T47D (cell line): ENCODE measurements at places on chromosomes 2 and 18.

- no peak for DNase-seq
Observed at GRCh38 chr2:40251137-40251536, 200.8 kb downstream of the SLC8A1 start.

DNA sequence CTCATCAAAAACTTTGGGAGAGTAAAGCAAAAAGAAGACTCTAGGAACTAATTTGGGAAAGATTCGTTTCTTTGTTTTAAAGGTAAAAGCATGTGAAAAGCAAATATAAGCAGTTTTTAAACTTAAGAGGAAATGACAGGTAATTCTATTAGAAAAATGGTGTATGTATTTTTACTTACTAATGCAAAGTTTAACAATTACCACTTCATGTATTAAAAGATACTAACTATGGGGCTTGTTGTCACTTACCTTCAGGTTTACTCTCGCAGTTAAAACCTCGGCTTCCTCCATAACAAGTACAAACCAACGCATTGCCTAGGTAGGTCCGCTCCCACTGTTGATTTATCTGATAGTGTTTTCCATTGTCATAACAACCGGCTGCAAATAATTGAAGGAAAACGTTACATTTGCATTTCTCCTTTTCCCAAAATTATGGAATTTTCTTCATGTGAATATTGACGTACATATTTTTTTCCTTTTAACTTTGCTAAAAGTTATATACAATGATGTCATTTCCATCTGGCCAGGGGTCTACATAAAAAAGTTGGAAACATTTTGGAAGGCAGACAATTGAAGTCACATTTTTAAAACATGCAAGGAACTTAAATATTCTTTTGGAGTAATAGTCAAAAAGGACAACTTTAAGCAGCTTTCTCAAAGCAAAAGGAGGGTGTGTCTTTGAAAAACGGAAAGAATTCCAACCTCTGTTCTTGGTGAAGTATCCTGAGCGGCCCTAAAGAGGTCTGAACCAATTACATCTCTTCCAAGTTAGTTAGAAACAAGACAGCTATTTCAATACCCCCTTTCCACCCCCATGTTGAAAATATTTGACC, 1.2 kb downstream of the FN1 start:
- DNase-seq, result no peak

DNA sequence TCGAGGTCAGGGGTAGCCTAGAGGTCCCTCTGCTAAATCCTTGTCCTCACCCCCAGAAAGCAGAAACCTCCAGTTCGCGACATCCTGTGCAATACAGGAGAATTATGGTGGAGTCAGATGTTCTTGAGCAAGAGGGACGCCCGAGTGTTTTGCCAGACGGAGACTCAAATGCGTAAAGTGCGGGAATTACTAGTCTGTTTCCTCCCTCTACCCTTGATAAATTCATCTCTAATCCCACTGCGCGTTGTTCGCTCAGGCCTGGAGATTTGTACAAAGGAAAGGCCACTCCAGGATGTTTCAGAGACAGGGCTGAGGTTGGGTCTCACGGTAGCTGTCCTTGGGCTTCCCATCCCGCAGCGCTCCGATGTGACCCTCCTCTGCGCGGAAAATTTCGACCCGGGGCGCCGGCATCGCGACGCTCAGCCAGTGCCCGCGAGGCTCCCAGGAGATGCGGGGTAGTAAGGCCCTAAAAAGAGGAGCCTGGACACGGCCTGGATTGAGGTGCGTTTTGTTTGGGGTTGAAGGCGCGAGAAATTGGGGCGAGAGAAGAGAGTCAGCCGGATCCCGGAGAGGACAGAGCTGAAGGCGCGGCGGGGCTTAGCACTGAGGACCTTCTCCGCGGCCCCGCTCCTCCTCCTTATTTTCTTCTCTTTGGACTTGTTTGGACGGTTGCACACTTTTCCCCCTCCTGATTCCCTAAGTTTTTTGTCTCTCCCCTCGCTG, 2.6 kb upstream of the NEUROD1 start:
- DNase-seq, result no peak

DNA sequence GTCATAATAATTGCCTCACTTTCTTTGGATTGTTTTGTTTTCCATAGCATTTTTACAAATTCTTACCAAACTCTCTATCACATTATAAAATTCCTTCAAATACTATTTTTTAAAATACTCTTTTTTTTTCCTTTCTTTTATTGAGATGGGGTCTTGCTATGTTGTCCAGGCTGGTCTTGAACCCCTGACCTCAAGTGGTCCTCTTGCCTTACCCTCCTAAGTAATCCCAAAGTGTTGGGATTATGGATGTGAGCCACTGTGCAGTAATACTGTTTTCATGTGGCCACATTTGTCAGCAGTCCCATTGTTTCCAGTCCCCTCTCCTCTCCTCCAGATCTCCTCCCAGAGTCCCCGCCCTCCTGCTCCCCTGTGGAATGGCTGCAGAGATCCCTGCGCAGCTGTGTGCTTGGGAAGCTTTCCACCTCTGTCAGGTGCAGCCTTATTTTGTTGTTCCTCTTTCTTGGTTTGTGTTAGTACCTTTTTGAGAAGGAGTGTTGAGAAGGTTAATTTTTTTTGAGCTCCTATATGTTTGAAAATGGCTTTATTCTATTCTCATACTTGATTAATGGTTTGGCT, 227.3 kb downstream of the LOXHD1 start:
- DNase-seq, result no peak

- DNase-seq, result no peak
Observed at GRCh38 chr2:216404010-216404618, 8.2 kb upstream of the SMARCAL1 start.

DNA sequence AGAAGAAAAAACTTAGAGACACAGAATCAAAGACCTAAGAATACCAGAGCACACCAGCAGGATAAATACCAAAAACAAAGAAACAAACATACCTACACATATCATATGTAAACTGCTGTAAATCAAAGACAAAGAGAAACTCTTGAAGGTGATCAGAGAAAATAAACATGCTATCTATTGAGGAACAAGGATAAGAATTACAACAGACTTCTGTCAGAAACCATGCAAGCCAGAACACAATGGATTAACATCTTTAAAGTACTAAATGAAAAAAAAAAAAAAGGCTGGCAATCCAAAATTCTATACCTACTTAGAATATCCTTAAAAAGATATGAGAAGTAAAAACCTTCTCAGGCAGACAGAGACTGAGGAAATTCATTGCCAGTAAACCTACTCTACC, 51.6 kb upstream of the MGAT4A start:
- DNase-seq, result no peak

- no peak for DNase-seq
Observed at GRCh38 chr18:51953521-51953920, 386.5 kb upstream of the DCC start.

- DNase-seq, result no peak
Observed at GRCh38 chr2:213101692-213102460, 49.5 kb downstream of the IKZF2 start.

GRCh38 chr2:3173031-3173430, 204.6 kb downstream of the EIPR1 start:
- no peak for DNase-seq

GRCh38 chr2:28487258-28487657, 8.6 kb upstream of the PLB1 start:
- DNase-seq, result no peak
